Right lobe of liver (tissue), 6 donors: ENCODE measurements at places on chromosomes 2 and 18. TPM values are rescaled to one million over a fixed set of nuclear protein-coding genes. Genes with fewer than 3 reads are reported as not detected.
A peak's percentile ranks its signal among the peaks of the same experiment; 100 is the strongest.

DNA sequence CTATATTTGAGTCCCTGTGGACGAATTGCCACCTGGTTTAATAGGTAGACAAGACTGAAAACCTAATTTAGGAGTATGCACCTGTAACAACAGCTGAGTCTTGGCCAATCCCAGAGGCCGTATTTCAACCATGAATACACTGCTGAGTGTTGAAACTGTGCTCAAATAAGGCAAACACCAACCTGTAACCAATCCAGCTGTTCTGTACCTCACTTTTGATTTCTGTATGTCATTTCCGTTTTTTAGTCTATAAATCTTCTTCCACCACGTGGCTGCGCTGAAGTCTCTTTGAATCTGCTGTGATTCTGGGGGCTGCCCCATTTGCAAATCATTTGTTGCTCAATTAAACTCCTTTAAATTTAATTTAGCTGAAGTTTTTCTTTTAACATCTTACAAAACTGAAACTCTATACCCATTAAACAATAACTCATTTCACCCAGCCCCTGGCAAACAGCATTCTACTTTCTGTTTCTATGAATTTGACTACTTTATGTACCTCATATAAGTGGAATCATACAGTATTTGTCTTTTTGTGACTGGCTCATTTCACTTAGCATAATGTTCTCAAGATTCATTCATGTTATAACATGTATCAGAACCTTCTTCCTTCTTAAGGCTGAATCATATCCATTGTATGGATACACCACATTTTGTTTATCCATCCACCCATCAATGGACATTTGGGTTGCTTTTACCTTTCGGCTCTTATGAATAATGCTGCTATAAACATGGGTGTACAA, 7.5 kb upstream of the YPEL5 start:
- no peak for DNase-seq

DNA sequence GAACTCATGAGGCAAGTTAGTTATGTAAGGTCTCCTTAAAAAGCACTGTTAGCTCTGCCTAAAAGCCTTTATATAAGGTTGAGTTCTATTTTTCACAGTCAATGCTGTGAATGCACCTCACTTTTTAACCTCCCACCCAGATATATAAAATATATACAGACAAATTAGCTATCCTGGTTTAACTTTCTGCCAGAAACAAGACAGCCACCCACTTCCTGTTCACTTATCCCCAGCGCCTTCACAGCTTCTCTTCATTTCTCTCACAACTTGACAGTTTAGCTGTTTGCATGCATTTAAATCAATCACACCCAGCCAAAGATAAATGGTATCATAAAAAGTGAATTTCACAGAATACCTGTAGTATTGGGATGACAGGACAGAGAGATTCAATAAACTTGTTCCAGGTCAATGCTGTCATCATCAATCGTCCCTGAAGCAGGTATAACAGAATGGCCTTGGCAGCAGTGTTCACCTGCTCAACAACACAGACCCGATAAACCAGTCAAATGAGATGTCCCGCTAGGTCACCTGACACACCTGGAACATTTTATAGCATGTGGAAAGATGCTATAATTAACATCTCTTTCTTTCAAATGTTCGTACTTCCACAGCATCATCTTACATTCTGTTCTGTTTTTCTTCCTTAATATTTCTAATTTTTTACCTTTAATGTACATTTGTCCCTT, 55.7 kb downstream of the RTTN start:
- DNase-seq: no peak

DNA sequence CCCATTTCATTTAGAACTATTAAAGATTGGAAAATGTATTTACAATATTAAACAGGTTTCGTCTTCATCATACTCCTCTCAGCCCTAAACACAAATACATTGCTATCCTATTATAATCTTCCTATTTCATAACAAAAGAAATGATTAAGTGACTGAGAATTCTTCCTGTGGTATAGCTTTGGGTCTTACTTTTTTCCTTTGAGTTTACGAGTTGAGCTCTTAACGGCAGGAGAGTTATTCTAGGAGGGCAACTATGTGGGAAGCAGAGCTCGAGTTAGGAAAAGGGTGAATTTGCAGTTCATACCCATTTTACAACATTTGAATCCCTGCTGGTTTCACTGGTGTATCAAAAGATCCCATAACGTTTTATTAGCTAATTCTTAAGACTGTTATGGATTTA, 105.0 kb downstream of the FIGN start:
- no peak for DNase-seq

Gene CAD
- total RNA-seq: 18.3 TPM

Gene SCN9A
- total RNA-seq: 2.1 TPM

Gene DBI
- 314 TPM for total RNA-seq

GRCh38 chr2:75289771-75290170, 90.5 kb upstream of the TACR1 start:
- DNase-seq: no peak

Gene KCNJ3
- 0.35 TPM for total RNA-seq

DNA sequence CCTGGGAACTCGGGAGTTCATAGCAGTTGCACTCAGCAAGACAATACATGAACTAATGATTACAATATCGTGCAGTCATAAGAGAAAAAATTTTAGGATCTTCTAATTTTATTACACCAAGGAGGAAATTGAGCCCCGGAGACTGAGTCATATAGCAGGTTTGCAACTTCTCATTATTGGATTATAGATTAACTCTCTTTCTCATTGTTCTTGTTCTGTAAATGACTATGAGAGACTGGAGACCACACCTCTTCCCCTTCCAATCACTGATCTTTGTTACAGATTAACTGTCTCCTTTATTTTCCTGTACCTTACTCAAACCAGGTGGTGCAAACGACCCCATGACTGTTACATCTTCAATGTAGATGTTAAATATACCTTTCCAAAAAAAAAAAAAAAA, 435.8 kb upstream of the DDX18 start:
- DNase-seq: no peak

- peak; percentile 81 for DNase-seq
Measured at GRCh38 chr2:102101849-102102635, 40.5 kb upstream of the IL1R1 start.

- DNase-seq: no peak
Measured at GRCh38 chr18:12497839-12498238, 90.1 kb downstream of the PRELID3A start.

- no peak for DNase-seq
Measured at GRCh38 chr2:236171680-236172254, 3.6 kb upstream of the GBX2 start.

- no peak for DNase-seq
Measured at GRCh38 chr2:86358957-86359356, 21.5 kb upstream of the REEP1 start.

GRCh38 chr18:70462078-70462439, 173.2 kb downstream of the SOCS6 start:
- no peak for DNase-seq

DNA sequence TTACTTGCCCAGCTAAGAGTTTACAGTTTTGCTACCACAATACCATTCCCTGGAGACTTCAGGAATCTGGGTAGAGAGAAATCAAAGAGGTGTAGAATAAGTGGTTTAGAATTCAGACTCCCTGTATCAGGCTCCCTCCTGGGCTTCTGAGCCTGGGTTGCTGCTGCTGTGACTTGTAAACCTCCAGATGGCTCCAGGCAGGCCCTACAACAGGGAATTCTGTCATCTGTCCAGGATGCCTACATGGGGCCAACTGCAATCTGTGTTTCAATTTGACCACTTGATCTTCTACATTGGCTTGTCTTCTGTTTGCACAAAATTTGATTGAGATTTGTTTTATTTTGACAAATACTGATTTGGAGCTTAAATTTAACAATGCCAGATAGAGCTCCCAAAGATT, 183.9 kb downstream of the RAD51AP2 start:
- no peak for DNase-seq

- no peak for DNase-seq
Measured at GRCh38 chr18:3046216-3046808, 33.4 kb upstream of the LPIN2 start.

Gene IL37
- total RNA-seq: not detected

DNA sequence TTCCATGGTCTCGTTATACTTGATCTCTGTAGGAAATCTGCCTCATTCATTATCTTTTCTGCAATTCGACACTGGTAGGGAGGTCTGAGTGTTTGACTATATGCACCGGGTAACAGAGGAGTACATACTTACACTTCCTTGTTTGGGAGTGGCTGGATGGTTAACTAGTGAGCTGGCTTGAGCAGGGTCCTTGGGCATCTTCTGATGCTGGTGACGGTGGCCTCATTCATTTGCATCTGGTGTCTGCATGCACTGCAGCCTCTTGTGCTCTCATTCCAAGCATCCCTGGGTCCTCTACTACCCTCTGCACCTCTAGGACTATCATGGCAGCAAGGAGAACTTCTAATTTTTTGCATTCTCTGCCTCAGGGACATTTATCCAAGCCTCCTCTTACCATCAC, 100.0 kb upstream of the TCF4 start:
- no peak for DNase-seq

DNA sequence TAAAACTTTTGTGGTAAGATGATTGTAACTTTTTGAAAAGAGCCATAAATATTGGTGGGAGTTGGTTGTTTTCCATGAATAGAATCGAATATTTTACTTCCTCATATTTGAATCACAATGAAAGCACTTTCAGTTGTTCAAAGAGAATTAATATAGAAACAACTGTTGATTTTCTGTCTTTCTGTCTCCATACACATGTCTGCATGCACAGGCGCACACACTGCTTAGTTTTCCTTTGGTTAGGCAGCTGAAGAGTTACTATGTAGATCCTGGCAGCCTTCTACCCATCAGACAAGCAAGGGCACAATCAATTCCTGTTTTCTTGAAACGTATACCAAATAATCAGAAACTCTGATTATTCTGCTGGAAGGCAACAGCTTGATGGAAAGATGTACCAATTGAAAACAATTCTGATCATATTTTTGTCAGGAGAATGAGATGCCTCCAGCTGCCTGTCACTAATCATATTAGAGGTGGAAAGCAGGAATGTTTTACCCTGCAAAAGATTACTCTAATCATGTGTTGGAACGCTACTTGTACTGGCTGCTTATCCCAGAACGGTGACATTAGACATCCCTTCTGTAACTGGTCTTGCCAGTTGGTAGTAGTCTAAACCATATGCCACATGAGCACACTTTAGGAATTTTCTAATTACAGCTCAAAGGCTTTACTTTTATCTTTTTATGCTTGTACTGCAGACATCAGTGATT, 24.0 kb downstream of the SPATS2L start:
- DNase-seq: no peak

DNA sequence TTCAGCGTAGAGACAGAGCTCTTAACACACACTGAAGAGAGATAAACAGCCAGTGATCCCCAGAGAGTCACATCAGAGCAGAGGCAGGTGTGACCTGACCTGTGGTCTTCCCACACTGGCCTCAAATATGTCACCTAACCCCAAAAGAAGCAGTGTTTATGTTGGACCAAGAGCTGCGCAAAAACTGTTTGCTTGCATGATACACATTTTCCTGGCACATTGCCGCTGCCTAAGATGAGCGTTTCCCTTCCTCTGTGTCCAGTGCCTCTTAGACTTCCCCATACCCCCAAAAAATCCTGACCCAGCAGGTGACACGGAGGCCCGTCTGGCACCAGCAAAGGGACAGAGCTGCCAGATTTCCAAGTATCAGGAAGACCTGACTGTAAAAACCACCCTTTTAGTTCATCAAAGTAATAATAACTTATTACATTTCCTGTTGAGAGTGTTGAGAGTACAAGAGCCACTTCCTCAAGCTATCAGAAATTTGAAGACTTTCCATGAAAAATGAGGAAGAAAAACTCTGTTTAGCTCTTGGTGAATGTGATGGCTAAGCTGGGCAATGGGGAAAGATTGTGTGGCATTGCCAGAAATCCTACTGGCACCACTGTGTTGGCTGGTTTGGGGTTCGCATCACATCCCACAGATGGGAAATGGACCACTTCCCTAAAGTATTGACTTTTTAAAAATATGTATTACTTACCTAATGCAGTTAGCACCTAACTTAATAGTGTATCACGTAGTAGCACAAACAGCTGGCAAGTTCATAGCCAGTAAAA, 6.7 kb downstream of the TNFRSF11A start:
- DNase-seq: no peak

- no peak for DNase-seq
Measured at GRCh38 chr2:111668741-111669140, 215.3 kb downstream of the ANAPC1 start.

Gene ITGA4
- 7.4 TPM for total RNA-seq
